ENCODE measurements at places on chromosomes 2 and 18.

DNA sequence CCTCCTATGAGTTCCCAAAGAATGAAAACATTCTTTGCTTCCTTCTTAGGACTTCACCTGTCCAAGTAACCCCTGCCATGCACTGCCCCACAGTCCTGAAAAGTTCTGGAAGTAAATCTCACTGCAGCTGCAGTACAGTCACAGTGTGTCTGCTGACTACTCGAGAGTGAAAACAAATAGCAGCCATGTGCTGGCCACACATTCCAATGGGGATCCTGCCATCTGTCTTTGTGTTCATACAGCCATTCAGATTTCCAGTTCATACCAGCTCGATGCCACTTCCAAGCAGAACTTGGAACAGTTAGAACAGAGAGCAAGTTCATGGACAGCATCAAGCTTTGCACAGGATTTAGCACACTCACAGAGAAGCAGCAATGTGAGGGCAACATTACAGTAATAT is 629.9 kb upstream of the ACVR2A start:
- DNase-seq, result no peak

GRCh38 chr2:234564699-234565098 is 67.8 kb upstream of the ARL4C start:
- no peak for DNase-seq

GRCh38 chr2:195505701-195506100 is 151.3 kb upstream of the SLC39A10 start:
- no peak for DNase-seq

DNA sequence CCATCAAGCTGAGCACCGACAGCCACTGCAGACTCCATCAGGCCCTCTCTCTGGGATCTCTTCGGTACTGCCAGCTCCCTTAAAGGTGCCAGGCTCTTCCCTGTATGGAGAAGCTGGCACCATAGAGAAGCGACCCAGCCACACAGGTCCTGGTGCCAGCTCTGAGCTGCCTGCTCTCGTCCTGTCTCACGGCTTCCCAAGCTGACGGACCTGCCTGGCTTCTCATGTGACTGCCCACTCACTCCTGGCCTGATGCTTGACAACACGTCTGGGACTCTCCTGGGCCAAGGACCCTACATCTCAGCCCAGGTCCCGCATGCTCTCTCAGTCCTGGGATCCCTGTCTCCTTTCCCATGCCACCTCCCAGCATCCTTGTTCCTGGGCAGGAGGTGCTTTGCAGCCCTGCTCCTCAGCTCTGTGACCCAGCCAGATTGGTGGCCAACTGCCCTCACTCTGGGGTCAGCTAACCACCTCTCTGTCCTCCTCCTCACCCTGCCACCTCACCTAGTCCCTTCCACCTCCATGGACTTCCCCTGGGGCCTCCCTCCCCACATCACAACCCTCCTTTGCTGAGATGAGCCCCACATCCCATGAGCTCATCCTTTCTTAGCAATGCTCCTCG is 12.5 kb upstream of the ATOH8 start:
- DNase-seq, result no peak

- DNase-seq, result no peak
These were observed 114.4 kb downstream of the ZFP36L2 start for GRCh38 chr2:43111788-43112554.

GRCh38 chr2:68565858-68566257 is 77.5 kb upstream of the PROKR1 start:
- no peak for DNase-seq

DNA sequence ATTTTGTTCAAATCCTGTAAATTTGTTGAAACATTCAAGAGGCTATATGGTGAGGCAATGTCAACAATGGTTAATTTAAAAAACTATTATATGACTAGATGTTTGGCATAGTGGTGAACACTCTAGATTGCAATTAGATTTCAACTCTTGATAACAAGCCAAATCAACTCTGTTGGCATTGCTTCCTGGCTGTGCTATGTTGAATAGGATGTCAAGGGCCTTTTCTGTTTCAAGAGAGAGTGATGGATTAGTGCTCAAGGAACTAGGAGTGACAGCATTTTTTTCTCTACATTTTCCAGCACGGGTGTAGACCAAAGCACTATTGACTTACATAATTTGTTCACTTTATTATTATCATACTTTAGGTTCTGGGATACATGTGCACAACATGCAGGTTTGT is 172.4 kb upstream of the KCNH7 start:
- DNase-seq, result no peak

GRCh38 chr2:20333738-20334137 is 16.9 kb downstream of the PUM2 start:
- no peak for DNase-seq

All from 8988T (cell line).